Fibroblast of lung (primary cell): ENCODE measurements at places on chromosomes 11 and 22. TPM values are rescaled to one million over a fixed set of nuclear protein-coding genes. Genes with fewer than 3 reads are reported as not detected.

BTBD18 gene
- total RNA-seq, result not detected in 2 replicates

DNA sequence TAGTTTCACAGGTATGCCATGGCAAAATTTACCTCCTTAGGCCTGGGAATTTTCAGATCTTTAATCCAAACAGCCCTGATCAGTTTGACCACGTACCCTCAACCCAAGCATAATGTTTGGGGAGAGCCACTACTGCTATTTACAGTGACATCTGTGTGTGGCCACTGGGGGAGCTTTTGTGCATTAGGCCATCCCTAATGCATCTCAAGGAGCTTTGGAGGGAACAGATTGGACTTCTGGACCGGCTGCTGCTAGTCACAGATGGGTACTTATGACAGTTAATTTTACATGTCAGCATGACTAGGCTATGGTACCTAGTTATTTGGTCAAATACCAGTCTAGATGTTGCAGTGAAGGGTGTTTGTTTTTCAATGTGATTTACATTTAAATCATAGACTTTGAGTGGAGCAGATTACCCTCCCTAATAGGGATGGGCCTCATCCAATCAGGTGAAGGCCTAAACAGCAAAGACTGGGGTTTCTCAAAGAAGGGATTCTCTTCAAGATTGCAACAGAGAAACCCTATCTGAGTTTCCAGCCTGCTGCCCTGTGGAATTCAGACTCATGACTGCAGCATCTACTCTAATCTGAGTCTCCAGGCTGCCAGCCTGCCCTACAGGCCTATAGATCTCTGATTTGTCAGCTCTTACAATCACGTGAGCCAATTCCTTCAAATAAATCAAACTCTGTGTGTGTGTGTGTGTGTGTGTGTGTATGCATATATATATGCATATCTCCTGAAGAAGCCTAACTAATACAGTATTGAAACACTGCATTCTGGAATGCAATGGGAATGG, 38.0 kb upstream of the GALNT18 start:
- no peak overlapping the region for H3K27ac ChIP-seq
- DNase-seq, result no peak
- H3K36me3 ChIP-seq, result no peaks in the 10 kb centered on the region
- H3K4me3 ChIP-seq, result no peak overlapping the region

KREMEN1 gene
- total RNA-seq, result 6.4 and 12.9 TPM in 2 replicates

PHETA2 gene
- 20.0 and 24.9 TPM in 2 replicates for total RNA-seq

- H3K4me3 ChIP-seq, result no peak overlapping the region
- H3K4me1 ChIP-seq, result no peaks in the 10 kb centered on the region
- peak; percentile 52 for DNase-seq
- no peak overlapping the region for H3K27ac ChIP-seq
- no peaks in the 10 kb centered on the region for H3K27me3 ChIP-seq
Observed at GRCh38 chr11:117861151-117862018, 15.1 kb downstream of the FXYD6 start.
